K562 (cell line): ENCODE measurements at places on chromosomes 7 and 10. TPM values are rescaled to one million over a fixed set of nuclear protein-coding genes. Genes with fewer than 3 reads are reported as not detected.
A peak's percentile ranks its signal among the peaks of the same experiment; 100 is the strongest.

DNA sequence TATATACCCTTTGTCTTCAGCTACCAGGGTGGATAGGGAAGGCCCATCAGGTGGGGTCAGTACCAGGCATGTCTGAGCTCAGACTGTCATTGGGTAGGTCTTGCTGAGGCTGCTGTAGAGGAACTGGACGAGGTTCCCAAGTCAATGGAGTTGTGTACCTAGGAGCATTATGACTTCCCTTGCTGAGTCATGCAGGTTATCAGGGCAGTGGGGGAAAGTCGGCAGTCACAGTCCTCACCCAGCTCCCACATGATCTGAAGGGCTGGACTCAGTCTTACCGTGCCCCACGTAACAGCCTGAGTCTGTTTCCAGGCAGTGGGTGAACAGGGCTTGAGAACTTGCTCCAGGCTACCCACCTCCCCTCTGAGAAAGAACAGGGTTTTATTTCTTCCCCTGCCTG, 260.8 kb upstream of the COBL start:
- DNase-seq: no peak

The SAMD9L gene
- total RNA-seq: 0.44 and 0.45 TPM in 2 replicates

GRCh38 chr10:112622786-112623185, 175.8 kb downstream of the VTI1A start:
- no peak for DNase-seq

DNA sequence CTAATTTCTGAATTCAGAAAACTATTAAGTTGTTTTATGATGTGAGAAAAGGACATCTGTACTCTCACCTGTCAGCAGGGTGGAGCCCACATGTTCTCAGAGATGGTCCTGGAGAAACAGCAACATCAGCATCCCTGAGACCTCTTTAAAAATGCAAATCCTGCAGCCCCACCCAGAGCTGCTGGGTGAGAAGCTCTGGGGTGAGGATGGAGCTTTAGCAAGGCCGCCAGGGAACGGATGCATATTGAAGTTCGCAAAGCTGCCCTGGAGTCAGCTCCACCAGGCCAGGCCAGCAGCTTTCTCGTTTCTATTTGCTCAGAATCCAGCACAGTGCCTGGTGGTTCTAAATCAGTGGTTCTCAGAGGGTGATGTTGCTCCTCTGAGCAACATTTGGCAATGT, 49.1 kb downstream of the PRKCQ start:
- DNase-seq: no peak

The DCLRE1A gene
- total RNA-seq: 13.0 and 13.8 TPM in 2 replicates

The OR2AE1 gene
- total RNA-seq: not detected in 2 replicates

DNA sequence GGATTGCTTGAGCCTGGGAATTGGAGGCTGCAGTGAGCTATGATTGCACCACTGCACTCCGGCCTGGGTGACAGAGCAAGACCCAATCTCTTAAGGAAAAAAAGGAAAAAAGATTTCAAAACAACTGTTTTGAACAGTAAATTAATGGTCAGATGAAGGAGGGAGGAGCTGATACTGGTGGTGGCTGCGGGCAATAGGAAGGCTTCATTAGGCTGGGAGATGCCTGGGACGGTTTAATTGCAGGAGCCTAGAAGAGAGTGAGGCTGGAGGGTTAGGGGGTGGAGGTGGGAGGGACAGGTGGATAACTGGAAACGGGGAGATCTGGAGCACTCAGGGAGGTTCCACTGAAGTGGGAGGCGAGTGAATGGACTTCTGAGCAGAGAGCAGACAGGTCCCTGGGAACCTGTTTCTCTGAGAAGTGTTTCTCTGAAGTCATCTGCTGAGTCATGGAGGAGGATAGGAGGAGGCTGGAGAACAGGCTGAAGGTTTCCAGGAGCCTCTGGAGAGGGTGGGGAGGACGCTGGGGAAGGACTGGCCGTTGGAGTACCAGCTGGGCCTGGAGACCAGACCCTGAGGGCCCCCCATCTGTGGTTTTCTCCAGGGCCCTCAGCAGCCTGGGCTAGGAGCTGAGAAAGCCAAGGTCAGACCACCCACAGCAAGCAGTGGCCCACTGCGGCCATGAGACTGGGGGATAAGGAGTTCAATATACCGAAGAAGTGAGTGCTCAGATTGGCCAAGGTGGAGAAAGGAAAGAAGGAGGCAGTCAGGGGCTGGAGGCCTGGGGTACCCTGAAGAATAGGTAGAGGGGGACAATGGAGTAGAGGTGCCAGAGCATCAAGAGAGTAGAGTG, 14.4 kb upstream of the YWHAG start:
- DNase-seq: peak; percentile 96

DNA sequence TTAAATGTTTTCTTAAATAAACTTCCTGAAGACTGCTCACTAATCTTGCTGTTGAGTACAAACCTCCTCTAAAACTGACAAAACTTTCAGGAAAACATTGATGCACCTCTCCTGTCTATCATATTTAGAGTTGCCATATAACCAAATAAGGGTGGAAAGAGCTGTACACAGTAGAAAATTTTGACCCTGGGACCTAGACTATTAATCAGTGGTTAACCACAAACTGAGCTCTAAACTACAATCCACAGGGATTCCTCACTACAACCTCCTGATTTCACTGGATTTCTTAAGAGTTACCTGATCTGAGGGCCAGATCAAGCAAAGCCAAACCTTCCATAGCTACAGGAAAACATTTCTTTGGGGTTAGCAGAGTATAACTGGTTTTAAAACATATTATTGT, 39.9 kb upstream of the WNT16 start:
- DNase-seq: no peak

The H2BK1 gene
- not detected in 2 replicates for total RNA-seq

DNA sequence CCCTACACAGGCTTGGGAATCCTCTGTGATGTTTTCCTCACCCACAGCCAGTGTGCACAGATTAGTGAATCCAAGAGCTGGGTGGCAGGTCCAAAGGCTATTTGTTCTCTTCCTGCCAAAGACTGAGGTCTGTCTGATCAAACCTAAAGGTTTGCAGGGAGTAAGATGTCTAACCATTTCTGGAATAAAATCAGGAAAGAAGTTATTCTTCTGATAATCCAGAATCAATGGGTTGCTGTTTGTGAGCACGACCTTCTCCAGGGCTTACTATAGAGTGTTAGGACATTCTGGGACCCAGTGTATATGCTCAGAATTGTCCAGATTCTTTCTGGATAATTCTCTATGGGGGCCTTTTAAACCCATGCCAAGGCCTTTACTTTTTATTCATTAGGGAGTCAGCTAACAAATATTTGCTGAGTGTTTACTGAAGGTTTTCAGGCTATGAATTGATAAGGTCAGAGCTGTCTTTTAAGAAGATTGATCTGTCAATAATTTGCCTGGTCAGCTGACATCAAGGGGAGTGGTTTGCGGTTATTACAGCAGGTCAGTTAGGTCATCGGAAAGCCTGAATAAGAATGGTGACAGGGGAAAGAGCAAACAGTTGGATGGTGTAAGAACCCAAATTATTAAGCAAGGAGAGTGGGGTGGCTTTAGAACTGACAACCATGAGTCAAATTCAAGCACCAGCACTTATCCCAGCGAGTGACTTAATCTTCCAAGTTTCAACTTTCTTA, 7.5 kb upstream of the TECTB start:
- DNase-seq: no peak

The KLF14 gene
- not detected in 2 replicates for total RNA-seq

GRCh38 chr10:23779301-23779700, 340.4 kb downstream of the OTUD1 start:
- no peak for DNase-seq

DNA sequence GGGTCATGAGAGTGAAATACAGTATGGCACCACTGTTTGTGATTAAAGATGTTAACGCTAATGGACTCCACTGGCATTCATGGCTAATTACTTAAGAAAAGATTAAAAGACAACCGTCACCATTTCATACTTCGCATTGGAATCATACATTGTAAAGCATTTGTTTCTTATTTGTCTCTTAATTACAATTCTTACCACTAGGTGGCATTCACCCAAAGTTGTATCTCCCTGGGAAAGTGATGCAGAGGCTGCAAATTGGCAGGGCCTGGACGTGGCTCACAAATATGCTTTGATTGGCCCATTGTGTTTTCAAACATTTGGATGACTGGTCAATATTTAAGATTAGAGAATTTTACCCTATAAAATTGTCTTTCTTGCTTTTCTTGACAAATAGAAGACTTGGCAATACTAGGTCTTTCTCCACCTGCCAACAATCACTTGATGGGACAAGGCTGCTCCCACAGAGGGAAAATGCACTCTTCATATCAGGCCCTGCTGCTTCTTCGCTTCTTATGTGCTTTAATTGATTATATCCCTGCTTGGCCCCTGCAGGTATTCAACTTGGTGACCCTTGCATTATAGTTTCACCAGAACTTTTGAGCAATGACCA, 72.1 kb upstream of the STARD3NL start:
- DNase-seq: peak; percentile 50

GRCh38 chr7:152683297-152683696, 7.4 kb upstream of the XRCC2 start:
- peak; percentile 33 for DNase-seq

The FXYD4 gene
- total RNA-seq: not detected in 2 replicates

- no peak for DNase-seq
These were observed 3.3 kb downstream of the CUX1 start for GRCh38 chr7:101820703-101821102.

- DNase-seq: no peak
These were observed 20.2 kb upstream of the ZNF282 start for GRCh38 chr7:149175150-149175549.

GRCh38 chr10:78212060-78212785, 178.6 kb downstream of the RPS24 start:
- peak; percentile 13 for DNase-seq
